Thyroid gland (tissue), 4 donors: ENCODE measurements at places on chromosomes 5 and 9. TPM values are rescaled to one million over a fixed set of nuclear protein-coding genes. Genes with fewer than 3 reads are reported as not detected.

PCBD2 gene
- total RNA-seq, result 15.9 TPM

- DNase-seq, result no peak
Measured at GRCh38 chr5:152374711-152375275, 30.3 kb downstream of the NMUR2 start.

SLC36A3 gene
- total RNA-seq, result not detected

GRCh38 chr9:73565833-73566465 is 414.3 kb downstream of the ANXA1 start:
- no peak for DNase-seq

TLR4 gene
- 48.1 TPM for total RNA-seq

DNA sequence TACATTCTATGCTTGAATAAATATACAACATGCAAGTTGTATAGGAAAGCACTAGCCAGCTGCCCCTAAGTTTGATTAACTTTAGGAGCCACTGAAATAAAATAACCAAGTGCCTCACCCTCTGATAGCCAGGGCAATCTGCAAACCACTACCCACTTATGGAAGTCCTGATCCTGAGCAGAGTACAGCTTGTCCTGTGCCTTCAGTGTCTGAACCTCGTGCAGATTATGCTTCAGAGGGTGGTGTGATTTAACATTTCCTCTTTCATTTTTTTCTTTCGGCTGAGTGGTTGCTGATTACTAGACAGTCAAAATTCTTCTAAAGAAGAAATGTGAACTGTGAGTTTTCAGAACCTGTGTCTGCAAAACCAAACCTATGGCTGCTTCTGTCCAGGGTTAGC is 327.7 kb downstream of the PIK3R1 start:
- peak; percentile 64 for DNase-seq

- no peak for DNase-seq
Measured at GRCh38 chr5:15021266-15022046, 149.9 kb upstream of the ANKH start.

BTNL8 gene
- total RNA-seq, result 1.5 TPM

SNCAIP gene
- total RNA-seq, result 4.0 TPM

DNA sequence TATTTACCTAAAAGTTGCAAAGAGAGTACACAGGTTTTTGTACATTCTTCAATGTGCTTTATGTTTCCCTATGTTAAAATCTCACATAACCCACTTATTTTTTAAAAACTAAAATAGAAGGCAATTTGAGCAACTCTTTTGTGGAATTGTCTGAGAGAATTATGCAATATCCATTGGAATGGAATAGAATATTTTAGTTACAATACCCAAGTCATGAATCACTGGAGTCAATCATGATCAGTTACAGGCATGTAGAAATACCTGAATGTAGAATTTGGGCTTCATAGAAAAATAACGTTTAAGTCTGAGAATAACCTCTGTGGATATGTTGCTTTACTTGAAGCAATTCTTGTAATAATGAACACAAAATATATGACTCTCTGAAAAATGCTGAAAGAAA is 143.3 kb downstream of the FGF10 start:
- no peak for DNase-seq

- no peak for DNase-seq
Measured at GRCh38 chr5:170301981-170302652, 4.5 kb upstream of the LCP2 start.

DNA sequence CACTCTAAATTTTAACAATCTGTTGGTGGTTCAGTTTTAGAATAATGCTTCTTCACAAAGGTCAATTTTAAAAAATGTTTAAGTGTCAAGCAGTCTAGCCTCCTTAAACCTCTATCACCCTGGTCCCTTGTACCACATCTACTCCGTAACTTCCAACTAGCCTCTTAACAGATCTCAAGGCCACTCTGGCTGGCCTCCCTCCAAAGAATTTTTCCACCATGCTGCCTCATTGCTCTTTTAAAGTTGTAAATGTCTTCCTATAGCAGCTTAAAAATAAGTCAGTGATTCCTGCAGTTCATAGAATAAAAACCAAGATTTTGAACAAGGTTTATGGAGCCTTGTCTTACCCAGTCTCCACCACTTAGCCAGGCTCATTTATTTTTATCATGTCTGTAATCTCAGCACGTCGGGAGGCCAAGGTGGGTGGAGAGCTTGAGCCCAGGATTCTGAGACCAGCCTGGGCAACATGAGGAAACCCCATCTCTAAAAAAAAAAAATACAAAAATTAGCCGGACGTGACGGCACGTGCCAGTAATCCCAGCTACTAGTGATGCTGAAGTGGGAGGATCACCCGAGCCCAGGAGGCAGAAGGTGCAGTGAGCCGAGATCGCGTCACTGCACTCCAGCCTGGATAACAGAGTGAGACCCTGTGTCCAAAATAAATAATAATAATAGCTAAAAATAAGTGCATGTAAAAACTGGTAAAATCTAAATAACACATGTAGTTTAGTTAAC is 924.9 kb upstream of the DMAC1 start:
- DNase-seq, result peak; percentile 47

LOX gene
- 11.8 TPM for total RNA-seq

DNA sequence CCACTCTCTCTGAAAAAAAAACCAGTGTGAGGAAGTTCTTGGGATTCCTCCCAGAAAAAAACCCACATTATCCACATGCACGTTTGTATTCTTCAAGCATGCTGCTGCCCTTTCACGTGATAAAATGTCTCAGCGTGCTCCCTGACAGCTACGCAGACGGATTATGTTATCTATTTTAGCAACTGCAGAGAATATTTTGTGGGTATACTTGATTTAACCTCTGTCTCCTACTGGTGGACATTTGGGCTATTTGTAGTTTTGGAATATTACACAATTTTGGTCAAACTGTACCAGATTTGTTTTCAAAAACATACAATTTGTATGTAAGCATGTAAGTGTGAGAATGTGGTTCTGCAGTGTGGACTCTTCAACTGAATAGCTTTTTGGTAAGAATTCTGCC is 10.7 kb downstream of the PRRC2B start:
- DNase-seq, result no peak

DNA sequence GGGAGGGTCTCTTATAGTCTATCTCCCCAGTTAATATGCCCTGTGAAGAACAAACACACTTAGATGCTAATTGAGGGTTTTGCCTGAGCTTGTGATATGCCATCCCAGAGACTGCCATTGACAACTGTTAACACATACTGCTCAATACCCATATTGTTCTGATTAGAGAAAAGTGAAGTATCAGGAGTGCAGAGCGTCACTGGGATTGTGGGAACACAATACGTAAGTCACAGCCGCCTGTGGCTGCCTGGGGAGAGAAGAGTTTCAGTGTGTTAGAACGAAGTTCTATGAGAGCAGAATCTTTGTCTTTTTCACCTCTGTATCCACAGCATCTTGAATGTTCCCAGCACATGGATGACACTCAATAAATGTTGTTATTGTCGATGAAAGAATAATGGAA is 110.2 kb downstream of the MEF2C start:
- DNase-seq, result no peak

CDHR2 gene
- total RNA-seq, result 0.11 TPM

DNA sequence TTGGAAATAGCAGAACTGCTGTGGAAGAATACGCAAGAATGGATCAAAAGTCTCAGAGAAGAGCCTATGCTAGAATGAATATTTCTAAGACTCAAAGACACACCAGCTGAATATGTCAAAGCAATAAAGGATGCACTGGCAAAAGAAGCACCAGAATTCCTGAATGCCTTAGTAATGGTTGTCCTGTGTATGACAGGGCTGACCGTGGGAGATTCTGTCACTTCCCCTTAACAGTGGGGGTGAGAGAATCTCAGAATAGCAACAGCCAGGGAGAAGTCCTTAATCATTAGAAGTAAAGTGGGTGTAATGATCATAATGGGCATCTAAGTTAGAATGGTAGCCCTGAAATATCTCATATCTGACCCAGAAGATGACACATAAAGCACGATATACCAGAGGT is 14.6 kb upstream of the PRR16 start:
- DNase-seq, result no peak

DNA sequence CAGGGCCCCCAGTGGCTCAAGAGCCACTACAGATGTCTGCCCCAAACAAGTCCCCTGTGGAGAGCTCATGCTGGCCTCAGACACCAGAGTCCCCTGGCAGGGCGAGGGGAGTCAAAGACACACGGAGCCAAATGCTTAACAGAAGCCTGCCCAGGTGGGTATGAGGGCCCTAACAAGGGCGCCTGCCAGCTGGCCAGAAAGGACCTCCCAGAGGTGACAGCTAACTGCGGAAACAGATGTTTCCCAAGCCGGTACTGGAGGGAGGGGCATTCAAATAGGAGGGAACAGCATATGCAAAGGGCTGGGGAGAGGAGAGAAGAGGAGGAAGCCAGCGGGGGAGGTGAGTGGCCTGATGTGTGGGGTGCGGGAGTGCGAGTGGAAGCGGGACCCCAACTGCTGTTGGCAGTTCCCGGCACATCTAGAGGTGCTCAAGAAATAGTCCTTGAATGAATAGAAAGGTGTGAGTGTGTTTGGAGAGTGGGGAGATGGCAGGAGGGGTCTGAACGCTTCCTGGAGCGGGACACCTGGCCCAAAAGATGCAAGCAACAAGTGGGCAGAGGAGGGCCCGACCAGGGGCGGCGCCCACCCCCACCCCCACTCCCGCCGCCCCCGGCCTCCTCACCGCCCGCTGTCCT is 824 bp downstream of the MXD3 start:
- DNase-seq, result no peak
